ENCODE measurements at places on chromosomes 13 and 19.

- no peak for DNase-seq
Measured at GRCh38 chr13:98875146-98875729, 102.6 kb downstream of the DOCK9 start.

- DNase-seq: no peak
Measured at GRCh38 chr19:2236064-2236313, 140 bp downstream of the PLEKHJ1 start.

DNA sequence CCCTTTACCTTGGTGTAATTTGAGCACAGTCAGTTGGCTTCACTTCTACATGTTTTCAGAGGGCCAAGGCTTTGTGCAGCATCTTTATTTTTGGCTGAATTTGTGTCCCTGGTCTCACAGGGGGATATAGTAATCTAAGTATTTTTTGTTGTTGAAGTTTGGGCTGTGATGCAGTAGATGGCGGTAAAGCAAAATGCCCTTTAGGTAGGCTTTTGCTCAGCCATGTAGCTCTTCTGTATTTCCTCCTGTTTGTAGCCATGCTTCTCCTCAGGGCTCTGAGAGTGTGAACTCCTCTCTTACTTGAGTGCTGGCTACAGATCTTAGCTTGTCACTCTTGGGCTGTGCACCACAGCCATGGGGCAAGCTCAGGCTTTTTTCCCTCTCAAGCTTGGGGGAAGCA is 328.6 kb downstream of the SLITRK5 start:
- no peak for DNase-seq

- peak; percentile 76 for DNase-seq
Measured at GRCh38 chr19:49149652-49150105, 5.5 kb downstream of the HRC start.

GRCh38 chr19:28485292-28485691 is 727.7 kb downstream of the UQCRFS1 start:
- DNase-seq: no peak

GRCh38 chr13:32001154-32001768 is 30.3 kb upstream of the FRY start:
- peak; percentile 3 for DNase-seq

DNA sequence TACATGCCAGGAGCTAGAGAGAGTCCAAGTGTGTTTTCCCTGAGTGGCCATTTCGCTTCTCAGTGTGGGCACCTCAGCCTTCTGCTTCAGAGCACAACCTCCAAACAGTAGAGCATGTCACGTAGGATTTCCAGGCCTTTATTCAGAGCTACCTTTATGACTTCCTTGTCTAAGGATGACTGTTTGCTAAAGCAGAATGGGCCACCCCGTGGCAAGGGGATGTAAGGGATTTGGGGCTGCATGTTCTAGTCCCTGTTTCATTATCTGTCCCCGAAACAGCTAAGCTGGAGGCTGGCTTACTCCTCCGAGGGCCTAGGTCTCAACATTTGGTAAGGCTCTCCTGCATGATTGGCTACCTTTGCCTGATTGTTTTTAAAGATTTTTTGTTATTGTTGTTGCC is 6.0 kb downstream of the RNASEH2B start:
- DNase-seq: no peak

GRCh38 chr19:48490981-48491792 is 20.4 kb downstream of the LMTK3 start:
- no peak for DNase-seq

DNA sequence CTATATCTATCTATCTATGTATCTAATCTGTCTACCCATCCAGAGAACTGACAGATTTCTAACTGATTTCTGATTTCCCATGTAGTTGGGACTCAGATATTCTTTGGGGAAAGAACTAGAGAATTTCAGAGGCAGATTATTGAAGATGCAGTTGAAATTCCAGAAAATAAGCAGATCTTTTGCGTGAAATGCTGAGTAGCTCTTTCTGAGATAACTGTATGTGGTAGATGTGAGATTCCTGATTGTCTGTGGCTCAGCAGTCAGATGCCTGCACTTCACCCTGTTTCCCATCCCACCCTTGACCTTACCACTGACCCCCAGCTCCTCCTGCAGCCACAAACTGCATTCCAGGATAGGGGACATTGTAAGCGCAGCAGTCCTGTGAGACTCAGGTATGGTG is 61.5 kb downstream of the DGKH start:
- DNase-seq: no peak

GRCh38 chr19:43126720-43127119 is 44.2 kb upstream of the PSG2 start:
- DNase-seq: no peak

- no peak for DNase-seq
Measured at GRCh38 chr19:15379999-15380647, 536 bp upstream of the AKAP8 start.

- DNase-seq: no peak
Measured at GRCh38 chr13:75635101-75635827, 866 bp upstream of the LMO7 start.

DNA sequence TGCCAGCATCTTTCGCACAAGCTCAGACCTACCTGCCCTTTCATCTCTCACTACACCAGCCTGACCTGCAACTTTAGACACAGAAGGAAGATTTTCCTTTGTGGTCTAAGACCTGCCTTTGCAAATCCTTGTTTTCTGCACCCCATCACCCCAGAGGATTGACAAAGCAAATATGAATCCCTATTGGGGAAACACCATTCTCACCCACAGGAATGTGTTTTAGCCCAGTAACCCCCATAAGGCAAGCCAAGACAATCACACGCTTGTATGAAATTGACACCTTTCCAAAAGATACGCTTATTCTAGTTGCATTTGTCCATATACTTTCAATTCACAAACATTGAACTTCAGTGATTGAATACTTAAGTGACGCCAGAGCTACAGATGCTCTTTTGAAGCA is 55.7 kb downstream of the SPATA13 start:
- DNase-seq: no peak

DNA sequence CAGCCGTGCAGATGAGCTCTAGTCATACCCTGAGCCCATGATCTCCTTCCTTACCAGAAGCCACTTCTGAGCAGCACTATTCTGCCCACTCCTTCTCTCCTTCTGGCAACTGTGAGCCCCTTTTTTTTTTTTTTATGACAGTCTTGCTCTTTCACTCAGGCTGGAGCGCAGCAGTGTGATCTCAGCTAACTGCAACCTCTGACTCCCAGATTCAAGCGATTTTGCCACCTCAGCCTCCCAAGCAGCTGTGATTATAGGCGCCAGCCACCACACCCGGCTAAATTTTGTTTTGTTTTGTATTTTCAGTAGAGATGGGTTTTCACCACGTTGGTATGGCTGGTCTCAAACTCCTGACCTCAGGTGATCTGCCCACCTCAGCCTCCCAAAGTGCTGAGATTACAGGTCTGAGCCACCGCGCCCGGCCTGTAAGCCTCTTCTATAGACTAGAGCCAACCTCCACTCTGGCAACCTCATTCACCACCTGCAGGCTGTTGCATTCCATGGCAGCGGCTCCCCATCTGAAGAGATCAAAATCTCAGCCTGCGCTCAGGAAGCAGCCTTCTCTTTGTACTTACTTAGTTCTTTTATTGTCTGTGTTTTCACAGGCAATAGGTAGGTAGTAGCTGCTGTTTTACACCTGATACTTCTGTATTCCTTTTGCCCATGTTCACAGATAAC is 34.8 kb upstream of the NDFIP2 start:
- DNase-seq: no peak

DNA sequence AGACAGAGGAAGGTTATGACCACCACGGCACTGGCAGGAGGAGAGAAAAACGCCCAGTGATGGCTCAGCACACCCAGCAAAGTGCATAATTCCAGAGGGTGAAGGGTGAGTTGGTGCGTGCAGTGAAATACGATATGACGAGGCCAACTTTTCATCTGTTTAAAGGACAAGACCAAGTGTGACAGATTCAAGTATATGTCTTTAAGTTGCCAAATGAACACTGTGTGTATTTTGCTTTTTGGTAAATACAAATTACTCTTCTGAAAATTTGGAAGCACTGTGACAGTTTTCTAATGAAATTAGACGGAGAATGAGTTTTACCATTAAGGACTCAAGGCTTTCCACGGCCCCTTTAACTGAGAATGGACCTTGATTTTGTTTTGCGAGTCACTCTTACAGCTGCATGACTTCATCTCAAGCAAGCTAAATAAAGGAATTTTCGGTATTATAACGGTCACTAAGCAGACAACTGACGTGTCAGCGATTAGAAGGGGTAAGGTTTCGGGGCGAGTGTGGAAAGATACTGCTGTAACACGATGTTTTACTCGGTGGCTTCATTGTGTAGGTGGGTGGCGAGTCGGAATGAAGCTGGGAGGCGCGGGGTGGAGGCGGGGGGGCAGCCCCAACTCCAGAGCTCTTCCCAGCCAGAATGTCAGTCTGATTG is 22.8 kb downstream of the COL4A2 start:
- no peak for DNase-seq

- no peak for DNase-seq
Measured at GRCh38 chr19:5025027-5025426, 56.1 kb downstream of the KDM4B start.

GRCh38 chr13:23609874-23610576 is 39.8 kb downstream of the TNFRSF19 start:
- DNase-seq: no peak

GRCh38 chr13:27921421-27921960 is 1.7 kb downstream of the PDX1 start:
- no peak for DNase-seq

GRCh38 chr13:49629196-49629938 is 1.1 kb downstream of the ARL11 start:
- DNase-seq: no peak

DNA sequence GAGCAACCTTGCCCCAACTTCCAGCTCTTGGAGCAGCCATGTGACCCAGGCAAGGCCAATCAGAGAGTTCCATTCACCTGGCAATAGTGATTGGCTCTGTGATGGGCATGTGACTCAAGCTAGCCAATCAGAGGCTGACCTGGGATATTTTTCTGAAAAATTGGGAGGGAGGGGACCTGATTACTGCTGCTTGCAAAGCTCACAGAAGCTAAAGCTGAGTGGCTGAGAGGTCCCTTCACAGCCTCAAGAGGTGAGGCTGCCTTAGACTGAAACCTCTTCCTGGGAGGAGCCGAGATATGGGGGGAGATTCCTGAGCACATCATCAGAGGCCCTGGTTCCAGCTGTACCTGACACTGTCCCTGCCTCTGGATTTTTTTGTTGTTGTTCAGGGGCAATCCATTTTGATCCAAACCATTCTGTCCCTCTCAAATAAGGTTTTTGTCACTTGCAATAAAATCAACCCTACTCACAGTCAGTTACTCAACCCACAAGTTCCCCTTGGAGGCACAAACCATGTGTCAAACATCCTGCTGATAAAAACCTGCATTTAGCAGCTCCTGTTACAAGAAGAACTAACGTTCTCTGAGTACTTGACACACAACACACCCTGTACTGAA is 4.8 kb downstream of the CIB3 start:
- DNase-seq: no peak

DNA sequence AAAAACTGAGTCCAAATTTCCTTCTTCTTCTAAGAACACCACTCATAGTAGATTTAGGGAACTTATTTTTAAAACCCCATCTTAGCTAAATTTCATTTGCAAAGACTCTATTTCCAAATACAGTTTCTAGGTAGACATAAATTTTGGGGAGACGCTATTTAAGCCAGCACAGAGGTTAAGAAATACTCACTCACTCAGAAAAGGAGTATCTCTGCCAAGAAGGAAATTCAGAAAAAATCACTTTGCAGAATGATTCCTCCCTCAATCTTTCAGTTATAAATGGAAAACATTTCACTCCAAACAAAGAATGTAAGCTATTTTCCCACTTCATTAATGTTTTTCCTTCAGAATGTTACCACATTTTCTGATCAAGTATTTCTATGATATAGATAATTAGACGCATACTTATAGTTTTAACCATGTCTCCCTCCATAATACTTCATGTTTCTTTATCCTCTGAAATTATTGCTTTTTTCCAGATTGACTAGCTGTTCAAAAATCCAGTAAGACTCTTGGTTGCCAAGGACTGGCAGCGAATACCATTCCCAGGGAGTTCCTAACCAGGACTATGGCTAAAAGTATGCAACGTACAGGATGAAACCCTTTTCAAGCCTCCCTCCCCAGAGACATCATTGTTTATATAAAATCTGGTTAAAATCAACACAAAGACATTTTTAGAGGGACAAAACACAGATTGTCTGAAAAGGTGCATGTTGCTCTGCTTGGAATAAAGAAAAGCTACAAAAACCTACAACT is 52.5 kb upstream of the RXFP2 start:
- no peak for DNase-seq

DNA sequence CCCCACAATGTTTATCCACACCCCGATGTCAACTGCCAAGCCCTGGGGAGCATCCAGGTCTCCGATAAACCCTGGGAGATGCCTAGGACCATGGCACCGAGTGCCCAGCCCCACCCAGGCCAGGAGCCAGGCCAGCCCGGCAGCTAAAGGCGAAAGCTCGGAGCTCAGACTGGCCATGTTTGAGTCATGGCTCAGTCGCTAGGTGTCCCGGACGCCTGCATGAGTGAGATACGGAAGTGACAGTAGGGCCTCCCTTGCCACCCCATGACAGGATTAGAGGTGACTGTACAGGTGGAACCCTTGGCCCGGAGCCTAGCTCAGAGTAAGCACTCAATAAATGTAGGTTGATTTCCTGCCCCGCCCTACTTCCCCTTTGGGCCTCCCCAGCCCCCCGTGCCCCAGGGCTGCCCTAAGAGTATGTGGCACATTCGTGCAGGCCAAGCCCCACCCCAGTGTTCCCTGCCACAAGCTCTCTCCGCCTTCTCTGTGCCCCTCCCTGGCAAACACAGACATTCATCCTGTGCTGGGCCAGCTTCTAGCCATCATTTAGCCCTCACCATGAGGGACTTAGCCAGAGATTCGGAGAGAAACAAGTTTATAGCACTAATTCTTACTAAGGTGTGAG is 5.8 kb upstream of the TPM4 start:
- DNase-seq: no peak

DNA sequence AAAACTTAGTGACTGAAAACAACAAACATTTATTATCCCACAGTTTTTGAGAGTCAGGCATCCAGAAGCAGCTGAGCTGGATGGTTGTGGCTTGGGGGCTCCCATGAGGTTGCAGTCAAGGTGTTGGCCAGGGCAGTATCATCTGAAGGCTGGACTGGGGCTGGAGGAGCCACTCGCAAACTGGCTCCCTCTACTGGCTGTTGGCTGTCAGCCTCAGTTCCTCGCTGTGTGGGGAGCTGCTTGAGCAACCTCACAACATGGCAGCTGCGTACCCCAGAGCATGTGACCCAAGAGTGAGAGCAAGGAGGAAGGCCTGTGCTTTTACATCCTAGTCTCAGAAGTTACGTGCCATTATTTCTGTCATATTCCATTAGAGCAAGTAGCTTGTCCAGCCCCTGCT is 9.7 kb downstream of the YJU2 start:
- no peak for DNase-seq

GRCh38 chr19:2661615-2662014 is 40.9 kb downstream of the GNG7 start:
- no peak for DNase-seq

GRCh38 chr13:44746690-44747089 is 170.6 kb upstream of the TSC22D1 start:
- no peak for DNase-seq

- no peak for DNase-seq
Measured at GRCh38 chr19:2957160-2957559, 12.4 kb upstream of the ZNF77 start.

DNA sequence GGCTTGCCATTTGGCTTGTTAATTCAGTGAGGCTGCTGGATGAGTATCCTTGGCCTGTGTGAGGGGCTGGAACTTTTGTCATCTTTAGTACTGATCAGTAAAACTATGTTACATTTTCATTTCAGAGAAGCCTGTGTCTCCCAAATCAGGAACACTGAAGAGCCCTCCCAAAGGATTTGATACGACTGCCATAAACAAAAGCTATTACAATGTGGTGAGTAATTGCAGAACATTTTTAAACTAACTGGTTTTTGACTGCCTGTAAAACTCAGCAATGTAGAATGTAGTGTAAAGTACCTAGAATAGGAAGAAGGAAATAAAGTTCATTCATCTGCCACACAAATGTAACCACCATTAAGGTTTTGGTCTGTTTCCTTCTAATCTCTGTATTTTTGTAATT is 87.4 kb upstream of the TEX29 start:
- DNase-seq: no peak
